ENCODE measurements at places on chromosomes 13 and 19. TPM values are rescaled to one million over a fixed set of nuclear protein-coding genes. Genes with fewer than 3 reads are reported as not detected.

ATP4A gene
- not detected for total RNA-seq

ABHD13 gene
- 12.8 TPM for total RNA-seq

CEACAM5 gene
- total RNA-seq, result 35.0 TPM

PTH2 gene
- not detected for total RNA-seq

Measured in upper lobe of right lung (tissue), 1 donor.